ENCODE measurements at places on chromosomes 3 and 15. TPM values are rescaled to one million over a fixed set of nuclear protein-coding genes. Genes with fewer than 3 reads are reported as not detected.

- H3K4me1 ChIP-seq: peaks cover 29% of the 10 kb centered on the region
- no peaks in the 10 kb centered on the region for H3K27me3 ChIP-seq
- H3K4me3 ChIP-seq: no peak overlapping the region
Observed at GRCh38 chr15:40744815-40745152, 10.3 kb downstream of the RMDN3 start.

- H3K27ac ChIP-seq: no peak overlapping the region
- no peak for DNase-seq
- peaks cover 9% of the 10 kb centered on the region for H3K27me3 ChIP-seq
- H3K36me3 ChIP-seq: no peaks in the 10 kb centered on the region
Observed at GRCh38 chr15:31842532-31843195, 187.7 kb upstream of the CHRNA7 start.

DNA sequence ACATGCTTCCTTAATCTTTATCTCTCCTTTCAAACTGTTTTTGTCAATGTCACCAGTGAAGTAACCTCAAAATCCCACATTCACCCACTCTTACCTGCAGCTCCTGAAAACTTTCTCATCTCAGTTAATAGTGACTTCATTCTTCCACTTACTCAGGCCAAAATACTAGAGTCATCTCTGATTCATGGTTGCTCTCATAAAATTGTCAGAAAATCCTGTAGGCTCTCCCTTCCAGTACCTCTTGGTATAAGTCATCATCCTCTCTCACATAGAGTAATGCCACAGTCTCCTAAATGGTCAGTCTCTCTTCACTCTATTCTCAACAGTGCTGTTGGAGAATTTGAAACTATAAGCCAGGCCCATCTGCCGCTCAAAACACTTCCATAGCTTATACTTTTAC lies 34.9 kb upstream of the POU1F1 start:
- no peak for DNase-seq
- peaks cover 4% of the 10 kb centered on the region for H3K27me3 ChIP-seq
- no peak overlapping the region for H3K4me3 ChIP-seq
- H3K36me3 ChIP-seq: no peaks in the 10 kb centered on the region

DNA sequence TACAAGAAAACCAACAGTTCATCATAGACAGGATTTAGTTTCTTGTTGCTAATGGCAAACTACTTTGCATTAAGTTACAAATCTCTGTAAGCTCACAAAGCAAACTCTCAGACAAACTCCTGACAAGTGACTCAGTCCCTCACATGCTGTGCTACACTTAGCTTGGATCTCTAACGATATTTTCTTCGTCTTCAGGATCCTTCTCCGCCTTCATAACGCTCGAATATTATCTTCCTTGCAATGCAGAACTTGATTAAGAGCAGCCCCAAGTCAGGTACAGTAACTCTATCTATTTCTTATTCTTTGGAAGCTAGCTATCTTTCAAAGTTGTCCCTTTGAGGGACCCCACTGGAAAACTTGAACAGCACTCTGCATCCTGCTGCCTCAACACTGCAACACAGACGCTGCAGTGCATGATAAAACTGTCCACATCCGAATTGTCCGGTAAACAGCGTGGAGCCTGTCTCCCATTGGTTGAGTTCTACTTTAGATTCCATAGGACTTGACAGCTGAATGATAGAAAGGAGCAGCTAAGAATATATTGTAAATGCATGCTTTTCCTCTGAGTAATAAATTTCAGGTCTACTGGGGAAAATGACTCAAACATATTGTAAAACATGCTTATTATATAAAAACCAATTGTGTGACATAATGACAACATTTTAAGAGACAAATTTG lies 61.3 kb downstream of the UACA start:
- H3K27ac ChIP-seq: no peak overlapping the region
- H3K4me1 ChIP-seq: no peaks in the 10 kb centered on the region
- H3K4me3 ChIP-seq: no peak overlapping the region
- no peaks in the 10 kb centered on the region for H3K36me3 ChIP-seq
- H3K27me3 ChIP-seq: peaks cover 15% of the 10 kb centered on the region

GRCh38 chr3:141243271-141243707 lies 11.7 kb downstream of the PXYLP1 start:
- DNase-seq: peak; percentile 72
- H3K4me3 ChIP-seq: peak overlapping the region; percentile 25

NR2E3 gene
- total RNA-seq: not detected

LRRIQ4 gene
- total RNA-seq: not detected

All from activated CD4-positive, alpha-beta memory T cell treated with anti-CD3 and anti-CD28 coated beads for 36 hours (primary cell).